ENCODE measurements at places on chromosomes 7 and 10.

DNA sequence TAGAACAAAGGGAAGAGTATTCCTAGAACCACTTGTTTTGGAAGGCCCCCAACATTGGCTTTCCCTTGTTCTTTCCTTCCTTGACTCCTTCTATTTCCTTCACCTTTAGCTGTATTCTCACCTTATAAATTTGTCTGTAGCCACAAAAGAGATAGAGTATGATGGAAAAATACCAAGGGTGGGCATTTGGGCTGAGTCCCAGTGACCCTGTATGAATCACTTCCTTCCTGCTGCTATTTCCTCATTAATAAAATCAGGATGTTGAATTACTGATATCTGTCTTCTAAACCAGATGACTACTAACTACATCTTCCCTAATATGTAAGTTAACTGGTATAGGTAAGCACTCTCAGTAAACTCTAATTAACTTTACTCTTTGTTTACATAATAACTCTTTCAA, 55.1 kb downstream of the IFIT5 start:
- no peak for DNase-seq

DNA sequence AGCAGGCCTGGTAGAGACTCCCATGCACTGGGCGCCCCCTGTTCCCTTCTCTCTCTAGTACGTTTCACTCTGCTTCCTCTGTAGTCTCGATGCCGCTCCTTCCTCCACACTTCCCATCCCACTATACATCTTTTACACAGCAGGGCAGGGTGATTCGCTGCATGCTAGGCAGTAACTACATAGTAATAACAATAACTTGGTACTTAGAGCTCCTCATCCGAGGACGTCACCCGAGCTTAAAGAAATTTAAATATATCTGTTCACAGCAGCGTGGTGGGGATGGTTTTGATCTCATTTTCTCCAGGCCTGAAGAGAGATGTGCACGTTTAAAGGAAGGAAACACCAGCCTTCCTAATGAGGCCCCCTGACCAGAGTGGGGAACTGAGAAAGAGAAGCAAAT, 276.9 kb downstream of the SKAP2 start:
- no peak for DNase-seq

- DNase-seq = no peak
These were observed 235.9 kb downstream of the COBL start for GRCh38 chr7:51080622-51081269.

DNA sequence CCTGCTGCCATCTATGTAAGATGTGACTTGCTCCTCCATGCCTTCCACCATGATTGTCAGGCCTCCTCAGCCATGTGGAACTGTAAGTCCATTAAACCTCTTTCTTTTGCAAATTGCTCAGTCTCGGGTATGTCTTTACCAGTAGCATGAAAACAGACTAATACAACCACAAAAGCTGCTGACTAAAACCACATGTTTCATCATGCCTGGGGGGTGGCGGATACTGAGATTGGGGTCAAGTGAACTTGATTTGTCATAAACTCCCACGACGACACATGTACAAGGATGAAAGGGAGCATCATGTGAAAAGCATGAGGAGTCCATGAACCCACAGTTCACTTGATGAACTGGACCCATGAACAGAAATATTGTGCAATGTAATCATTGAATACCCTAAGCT, 134.9 kb upstream of the ANK3 start:
- DNase-seq = no peak

GRCh38 chr10:99337311-99337811, 8.2 kb downstream of the CNNM1 start:
- DNase-seq = no peak

Data from CD4-positive, alpha-beta T cell treated with Interleukin-6 at 100 ng/mL for 8 hours (primary cell).